ENCODE measurements at places on chromosomes 7 and 10. TPM values are rescaled to one million over a fixed set of nuclear protein-coding genes. Genes with fewer than 3 reads are reported as not detected.

CSGALNACT2 gene
- total RNA-seq = 44.6 TPM

PPP1R3C gene
- total RNA-seq = 6.2 TPM

CTAGE4 gene
- 6.7 TPM for total RNA-seq

HOXA9 gene
- total RNA-seq = 0.19 TPM

DBF4 gene
- total RNA-seq = 19.2 TPM

EPHA1 gene
- total RNA-seq = not detected

NUTM2E gene
- total RNA-seq = not detected

C7orf33 gene
- total RNA-seq = not detected

FRG2B gene
- total RNA-seq = not detected

OR2A5 gene
- total RNA-seq = not detected

FAM149B1 gene
- 15.7 TPM for total RNA-seq

KIF20B gene
- 3.7 TPM for total RNA-seq

KIF11 gene
- 0.95 TPM for total RNA-seq

BEND7 gene
- total RNA-seq = 22.2 TPM

PRSS2 gene
- not detected for total RNA-seq

HERC4 gene
- total RNA-seq = 49.5 TPM

SLC39A12 gene
- total RNA-seq = 0.47 TPM
